ENCODE measurements at places on chromosomes 12 and 14.

GRCh38 chr12:11795192-11795912, 145.9 kb downstream of the ETV6 start:
- peak; percentile 24 for DNase-seq

- peak; percentile 32 for DNase-seq
Observed at GRCh38 chr12:52171950-52172512, 19.8 kb downstream of the KRT80 start.

- no peak for DNase-seq
Observed at GRCh38 chr14:104117341-104118005, 20.9 kb upstream of the KIF26A start.

DNA sequence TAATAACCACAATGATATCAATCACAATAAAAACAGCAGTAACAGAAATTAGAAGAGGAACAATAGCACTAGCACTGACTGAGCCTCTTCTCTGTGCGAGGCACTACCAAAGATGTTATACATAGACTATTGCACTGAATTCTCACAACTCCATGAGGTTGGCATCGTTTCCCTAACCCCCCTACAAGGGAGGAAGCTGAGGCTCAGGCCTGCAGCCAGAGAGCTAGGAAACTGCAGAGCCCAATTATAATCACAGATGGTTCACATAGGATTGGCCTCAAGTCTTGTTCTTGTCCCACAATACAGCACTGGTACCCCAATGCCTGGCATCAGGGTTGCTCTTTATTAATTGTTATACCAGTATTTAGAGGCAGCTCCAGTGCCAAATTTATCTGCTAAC, 278.0 kb downstream of the CEP128 start:
- no peak for DNase-seq

- no peak for DNase-seq
Observed at GRCh38 chr12:132702640-132703039, 8.0 kb upstream of the PGAM5 start.

DNA sequence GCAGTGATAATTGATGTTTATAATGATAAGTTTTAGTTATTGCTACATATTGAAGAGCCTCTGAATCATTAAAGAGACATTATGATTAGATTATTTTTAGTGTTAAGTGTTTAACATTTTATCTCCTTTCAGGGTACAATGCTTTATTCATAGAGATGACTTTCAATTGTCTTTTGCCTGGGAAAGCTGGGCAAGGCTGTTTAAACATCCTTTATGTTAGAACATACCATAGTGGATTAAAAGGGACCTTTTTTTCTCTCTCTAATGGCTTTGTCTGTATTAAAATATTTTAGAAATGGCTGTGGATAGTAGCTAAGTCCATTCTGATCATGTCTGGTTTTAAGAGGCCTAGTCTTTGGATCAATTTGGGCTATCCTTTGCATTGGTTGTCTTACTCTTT, 427.5 kb upstream of the MIS18BP1 start:
- DNase-seq = no peak

GRCh38 chr14:99415496-99416281, 65.0 kb downstream of the SETD3 start:
- DNase-seq = peak; percentile 81

GRCh38 chr14:88995437-88996198, 171.2 kb downstream of the TTC8 start:
- DNase-seq = no peak

DNA sequence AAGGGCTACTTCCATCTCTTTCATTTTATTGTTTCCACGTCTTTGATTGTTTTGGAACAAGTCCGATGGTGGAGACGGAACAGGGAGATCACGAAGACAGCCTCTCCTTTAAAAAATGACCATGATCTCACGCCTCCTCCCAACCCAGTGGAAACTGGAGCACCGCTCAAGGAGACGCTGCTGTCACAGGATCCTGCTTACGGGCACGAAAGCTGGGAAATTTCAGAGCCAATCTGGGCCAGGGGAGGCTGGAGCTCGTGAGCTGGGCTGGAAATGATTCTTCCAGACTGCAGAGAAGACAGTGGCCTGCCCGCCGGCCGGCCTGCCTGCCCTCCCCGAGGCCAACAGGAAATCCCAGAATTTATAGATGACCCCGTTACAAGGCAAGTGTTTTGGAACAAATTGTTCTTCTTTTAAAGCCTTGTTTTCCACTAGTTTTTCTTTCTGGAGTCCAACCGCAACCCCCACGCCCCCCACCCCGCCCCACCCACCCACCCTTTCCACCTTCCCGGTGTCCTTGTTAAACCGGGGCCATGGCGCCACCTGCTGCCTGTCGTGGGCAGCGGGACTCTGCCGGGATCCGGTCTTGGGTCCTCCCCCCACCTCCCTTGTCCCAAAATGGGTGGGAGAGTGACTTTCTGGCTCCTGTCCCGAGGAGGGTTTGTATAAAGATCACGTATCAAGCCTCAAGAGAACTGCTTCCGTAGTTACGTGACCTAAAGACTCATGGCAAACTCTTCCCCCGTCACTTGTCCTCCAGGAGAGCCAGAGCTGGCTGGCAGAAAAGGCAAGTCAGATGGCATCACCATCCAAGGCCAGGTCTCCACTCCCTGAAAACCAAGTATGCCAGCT, 40.3 kb downstream of the MAP1LC3B2 start:
- peak; percentile 68 for DNase-seq

DNA sequence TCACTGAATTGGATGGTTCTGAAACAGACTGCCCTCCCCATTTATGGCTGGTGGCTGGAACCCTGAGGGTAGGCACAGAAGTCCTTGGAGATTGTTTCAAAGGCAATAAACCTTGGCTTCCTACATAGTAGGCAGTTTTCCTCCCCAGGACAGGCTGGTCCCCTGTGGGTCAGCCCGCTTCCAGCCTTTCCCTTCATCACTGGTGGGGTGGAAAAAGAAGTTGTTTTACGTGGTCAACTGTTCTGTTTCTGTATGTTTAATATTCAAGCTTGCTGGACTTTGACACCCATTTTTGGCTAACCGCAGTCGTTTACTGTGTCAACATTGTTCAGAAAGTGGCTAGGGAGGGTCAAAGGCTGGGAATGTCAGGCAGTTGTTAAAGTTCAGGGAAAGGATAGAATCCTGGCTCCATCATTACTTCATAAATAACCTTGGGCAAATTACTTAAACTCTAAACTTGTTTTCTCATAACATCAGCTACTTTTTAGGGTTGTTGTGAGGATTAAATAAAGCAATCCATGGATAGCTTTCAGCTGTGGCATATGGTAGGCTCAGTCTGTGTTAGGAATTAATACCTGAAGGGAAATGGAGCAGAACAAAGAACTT, 2.4 kb downstream of the KLHDC2 start:
- no peak for DNase-seq

DNA sequence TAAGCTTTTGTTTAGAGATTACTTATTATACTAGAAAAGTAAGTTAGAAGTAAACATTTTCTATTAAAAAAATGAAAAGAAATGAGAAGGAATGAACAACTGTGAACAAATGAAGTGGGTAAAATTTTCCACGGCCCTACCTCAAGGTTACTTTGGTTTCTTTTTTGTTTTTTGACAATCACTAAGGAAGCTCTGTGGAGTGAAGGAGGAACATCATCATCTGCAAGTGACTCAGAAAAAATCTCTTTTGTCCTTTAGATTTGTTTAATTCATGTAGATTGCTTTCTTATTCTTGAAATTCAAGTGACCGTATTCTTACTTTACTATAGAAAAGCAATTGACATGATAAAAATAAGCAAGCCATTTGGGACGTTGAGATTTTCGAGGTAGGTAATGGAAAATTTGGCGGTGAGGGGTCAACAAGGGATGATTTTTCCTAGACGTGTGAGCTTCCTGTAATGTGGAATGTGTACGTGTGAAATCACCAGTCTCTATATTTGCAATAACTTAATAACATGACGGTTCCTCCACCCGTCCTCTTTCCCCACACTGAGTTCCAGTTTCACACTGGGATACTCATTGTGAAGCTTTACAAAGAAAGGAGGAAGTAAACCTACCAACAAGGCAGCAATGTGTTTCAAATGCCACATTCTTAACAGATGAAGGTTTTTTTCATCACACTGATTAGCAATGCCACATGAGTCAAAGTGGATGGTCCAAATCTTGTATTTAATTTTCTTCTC, 62.3 kb upstream of the EGLN3 start:
- DNase-seq = peak; percentile 92

DNA sequence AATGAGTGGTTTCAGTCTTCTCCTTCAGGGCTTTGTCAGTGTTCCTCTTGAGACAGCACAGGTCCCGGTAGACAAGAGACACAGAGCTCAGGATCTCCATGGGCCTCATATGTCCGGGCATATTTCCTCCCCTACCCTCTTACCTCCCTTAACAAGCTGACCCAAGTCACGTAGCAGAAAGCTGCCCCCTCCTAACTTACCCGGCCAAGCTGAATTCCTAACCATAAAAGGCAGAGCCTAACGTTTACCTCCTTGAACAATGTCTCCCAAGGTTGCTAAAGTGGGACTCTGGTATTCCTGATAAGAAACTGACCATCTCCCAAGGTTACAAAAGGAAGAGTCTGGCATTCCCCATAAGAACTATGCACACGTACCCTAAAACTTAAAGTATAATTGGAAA, 182.2 kb upstream of the USP15 start:
- no peak for DNase-seq

DNA sequence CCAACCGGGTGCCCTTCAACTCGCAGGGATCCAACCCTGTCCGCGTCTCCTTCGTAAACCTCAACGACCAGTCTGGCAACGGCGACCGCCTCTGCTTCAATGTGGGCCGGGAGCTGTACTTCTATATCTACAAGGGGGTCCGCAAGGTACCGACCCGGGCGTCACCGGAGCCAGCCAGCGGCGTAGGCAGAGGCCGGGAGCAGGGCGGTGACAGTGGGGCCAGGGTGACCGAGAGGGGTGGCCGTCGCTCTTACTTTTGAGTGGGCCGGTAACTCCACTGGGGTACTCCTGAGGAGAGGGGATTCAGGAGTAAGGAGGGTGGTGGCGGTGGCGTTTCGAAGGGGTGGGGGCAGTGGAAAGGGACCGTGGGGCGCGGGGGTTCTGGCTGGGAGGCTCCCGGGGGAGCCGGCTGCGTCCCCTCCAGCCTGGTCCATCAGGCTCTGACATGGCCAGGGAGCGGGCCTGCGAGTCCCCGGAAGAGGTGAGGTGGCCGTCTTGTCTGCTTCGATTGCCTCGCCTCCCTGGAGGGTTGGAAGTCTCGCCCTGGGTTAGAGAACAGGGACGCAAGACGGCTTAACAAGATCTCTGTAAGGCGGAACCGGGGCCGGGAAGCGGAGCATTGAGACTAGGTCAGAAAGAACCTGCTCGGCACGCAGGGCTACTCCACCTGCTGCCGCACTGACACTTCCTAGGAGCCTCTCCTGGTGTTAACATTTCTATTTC, 491 bp downstream of the WDR20 start:
- peak; percentile 10 for DNase-seq

GRCh38 chr12:107731366-107731765, 29.6 kb downstream of the PRDM4 start:
- DNase-seq = no peak

Data from inflammatory macrophage (primary cell).